Naive thymus-derived CD8-positive, alpha-beta T cell (primary cell): ENCODE measurements at places on chromosomes 1 and 21. TPM values are rescaled to one million over a fixed set of nuclear protein-coding genes. Genes with fewer than 3 reads are reported as not detected.

GRCh38 chr1:89259283-89259971, 13.2 kb downstream of the GBP5 start:
- DNase-seq = no peak

GRCh38 chr1:95115708-95116137, 1.4 kb upstream of the TLCD4 start:
- no peak for DNase-seq

DNA sequence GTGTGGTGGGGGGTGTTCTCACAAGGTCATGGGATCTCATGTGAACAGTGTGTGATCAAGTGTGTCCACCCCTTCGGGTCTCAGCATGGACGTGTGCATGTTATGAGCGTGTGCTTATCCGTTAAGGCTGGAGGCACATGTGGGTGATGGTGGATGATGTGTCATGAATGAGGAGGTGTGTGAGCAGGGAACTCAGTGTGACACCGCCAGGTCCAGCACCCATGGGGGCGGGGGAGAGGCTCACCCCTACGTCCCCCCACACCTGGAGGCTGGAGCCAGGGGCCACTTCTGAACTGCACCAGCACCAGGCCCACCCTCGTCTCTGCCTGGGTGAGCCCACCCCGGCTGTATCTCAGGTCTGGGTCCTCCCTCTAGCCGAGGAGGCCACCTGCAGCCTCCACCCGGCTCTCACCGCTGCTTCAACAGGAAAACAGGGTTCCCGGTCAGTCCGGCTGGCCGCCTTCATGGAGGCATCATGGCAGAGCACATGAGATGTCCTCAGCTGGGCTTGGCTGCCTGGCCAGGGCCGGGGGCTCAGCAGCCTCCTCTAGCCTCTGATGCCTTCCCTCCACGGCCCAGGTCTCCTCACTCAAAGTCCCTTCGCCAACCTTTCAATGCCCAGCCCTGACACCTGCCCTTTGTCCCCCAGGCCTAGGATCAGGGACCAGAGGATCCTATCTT, 34.2 kb upstream of the C1QA start:
- no peak for DNase-seq

DNA sequence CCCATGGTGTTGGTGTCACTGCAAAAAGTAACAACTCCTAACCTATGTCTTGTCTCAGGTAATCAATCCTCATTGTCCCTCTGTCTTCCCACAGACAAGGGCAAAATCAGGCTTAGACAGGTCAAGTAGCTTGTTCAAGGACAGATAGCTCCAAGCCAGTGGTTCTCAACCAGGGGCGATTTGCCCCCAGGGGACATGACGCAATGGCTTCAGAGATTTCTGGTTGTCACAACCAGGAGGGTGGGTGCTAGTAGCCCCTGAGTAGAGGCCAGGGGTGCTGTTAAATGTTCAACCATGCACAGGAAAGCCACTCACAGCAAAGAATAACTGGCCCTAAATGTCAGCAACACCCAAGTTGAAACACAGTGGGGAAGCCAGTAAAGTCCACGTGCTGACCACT, 178.9 kb downstream of the RUNX1 start:
- no peak for DNase-seq

Gene TSTD1
- polyA plus RNA-seq = 508 TPM

Gene CD1C
- not detected for polyA plus RNA-seq
